Activated CD4-positive, alpha-beta T cell treated with anti-CD3 and anti-CD28 coated beads, Interleukin-2, amount 50 U/mL, for 1 hour (primary cell): ENCODE measurements at places on chromosomes 12 and 14.

GRCh38 chr12:102096855-102097254, 23.1 kb downstream of the NUP37 start:
- no peak for DNase-seq

GRCh38 chr12:69231479-69231878, 7.9 kb upstream of the CPSF6 start:
- DNase-seq = no peak

GRCh38 chr12:8779281-8779680, 43.1 kb upstream of the A2ML1 start:
- DNase-seq = no peak

DNA sequence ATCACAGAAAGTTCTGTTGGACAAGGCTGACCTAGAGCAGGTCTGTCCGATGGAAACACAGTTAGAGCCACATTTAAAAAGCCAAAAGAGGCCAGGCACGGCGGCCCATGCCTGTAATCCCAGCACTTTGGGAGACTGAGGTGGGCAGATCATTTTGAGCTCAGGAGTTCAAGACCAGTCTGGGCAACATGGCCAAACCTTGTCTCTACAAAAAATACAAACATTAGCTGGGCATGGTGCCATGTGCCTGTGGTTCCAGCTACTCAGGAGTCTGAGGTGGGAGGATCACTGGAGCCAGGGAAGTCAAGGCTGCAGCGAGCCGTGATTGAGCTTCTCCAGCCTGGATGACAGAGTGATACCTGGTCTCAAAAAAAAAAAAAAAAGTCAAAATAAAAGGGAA, 14.9 kb downstream of the UBE3B start:
- no peak for DNase-seq

DNA sequence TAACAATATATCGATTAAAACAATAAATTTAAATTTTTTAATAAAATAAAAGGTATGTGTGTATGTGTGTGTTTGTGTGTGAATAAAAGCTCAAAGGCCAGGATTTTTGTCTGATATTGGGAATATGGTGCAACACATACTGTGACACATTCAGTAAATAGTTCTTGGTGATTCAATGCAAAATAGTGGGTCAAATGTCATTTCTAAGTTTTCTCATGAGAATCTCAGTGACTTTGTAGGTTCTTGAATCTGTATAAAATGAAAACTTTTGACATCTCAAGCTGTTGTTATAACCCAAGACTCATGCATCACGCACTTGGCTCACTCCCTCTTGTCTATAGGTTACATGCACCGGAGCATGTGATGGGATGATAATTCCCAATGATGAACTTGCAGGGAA, 16.2 kb upstream of the MED6 start:
- no peak for DNase-seq

GRCh38 chr12:27674989-27675388, 21.3 kb upstream of the REP15 start:
- no peak for DNase-seq

- no peak for DNase-seq
Measured at GRCh38 chr14:24952851-24953666, 96.9 kb downstream of the STXBP6 start.

GRCh38 chr14:28709571-28710305, 56.8 kb upstream of the FOXG1 start:
- no peak for DNase-seq

- DNase-seq = no peak
Measured at GRCh38 chr12:85805654-85806053, 30.6 kb downstream of the RASSF9 start.

GRCh38 chr14:80300351-80300750, 89.0 kb upstream of the DIO2 start:
- DNase-seq = no peak

GRCh38 chr14:42335918-42336317, 729.2 kb downstream of the LRFN5 start:
- DNase-seq = no peak

DNA sequence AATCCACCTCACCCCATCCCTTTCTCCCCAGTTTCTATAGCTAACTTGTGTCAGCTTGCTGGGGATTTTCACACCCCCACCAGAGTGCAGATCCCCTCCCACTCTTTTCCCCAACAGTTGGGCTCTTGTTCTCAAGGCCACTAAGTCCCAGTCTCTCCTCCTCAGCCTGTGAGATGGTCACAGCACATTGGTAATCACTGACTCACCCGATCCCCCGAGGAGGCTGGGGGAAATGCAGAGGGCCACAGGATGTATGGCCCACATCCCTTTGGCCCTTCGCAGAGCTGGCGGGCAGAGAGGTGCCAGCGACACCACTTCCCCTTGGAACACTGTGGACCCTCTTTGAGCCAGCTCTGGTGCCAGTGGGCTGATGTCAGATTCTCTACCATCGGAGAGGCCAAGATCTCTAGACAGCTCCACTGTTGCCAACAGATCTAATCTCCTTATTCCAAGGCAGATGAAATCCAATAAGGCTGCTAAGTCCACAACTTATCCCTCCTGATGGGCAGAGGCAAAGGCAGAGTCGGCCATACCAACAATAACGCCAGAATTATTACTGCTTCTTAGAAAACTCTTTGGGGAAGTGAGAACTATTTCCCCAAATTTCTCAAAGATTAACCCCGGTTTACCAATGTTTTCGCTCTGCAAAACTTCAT, 1.6 kb downstream of the FMNL3 start:
- no peak for DNase-seq

- no peak for DNase-seq
Measured at GRCh38 chr12:106601496-106601895, 18.7 kb downstream of the RFX4 start.

DNA sequence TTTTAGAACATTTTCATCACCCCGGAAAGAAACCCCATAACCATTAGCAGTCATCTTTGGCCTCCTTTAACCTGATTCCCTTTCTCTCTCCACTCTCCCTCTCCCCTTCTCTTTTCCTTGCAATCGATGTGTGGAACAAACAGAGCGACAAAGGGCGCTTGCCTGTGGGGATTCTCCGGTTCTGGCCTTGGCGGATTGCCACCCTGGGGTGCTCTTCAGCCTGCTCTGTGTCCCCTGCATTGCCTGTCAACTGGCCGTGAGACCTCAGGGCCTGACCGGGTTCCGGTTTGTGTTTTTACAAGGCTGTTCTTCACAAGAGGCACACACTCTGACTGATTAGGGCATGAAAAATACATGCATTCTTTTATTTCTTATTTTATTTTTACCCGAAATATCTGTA, 27.8 kb downstream of the LRTM2 start:
- DNase-seq = no peak

DNA sequence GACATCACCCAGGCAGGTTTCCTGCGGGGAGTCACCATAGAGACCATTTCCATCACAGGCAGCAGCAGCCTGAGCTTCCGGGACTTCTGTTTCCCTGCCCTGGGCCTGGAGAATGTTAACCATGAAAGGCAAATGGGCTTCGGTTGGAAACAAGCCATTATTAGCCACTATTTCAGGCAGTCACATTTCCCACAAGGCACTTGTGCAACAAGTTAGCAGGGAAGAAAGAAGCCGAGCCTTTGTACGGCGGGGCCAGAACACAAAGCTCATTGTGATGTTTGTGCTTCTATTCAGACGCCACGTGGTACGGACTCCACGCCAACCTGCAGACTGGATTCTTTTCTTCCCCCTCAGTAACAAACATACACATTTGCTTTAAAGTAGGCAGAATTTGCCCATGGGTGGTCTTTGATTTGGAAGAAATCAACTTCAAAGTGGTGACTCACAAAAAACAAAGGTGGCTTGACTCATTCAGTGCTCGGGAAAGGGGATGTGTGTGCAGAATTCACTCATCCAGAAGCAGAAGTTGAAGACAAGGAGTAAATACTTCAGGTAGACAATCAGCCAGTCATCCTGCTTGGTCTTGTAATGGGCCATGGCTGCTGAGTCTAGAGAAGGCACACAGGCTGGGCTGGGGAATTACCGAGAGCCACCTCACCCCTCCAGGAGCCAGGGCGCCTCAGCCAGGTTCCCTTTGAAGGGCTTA, 154.2 kb upstream of the PRMT8 start:
- no peak for DNase-seq

- no peak for DNase-seq
Measured at GRCh38 chr14:54202288-54202687, 194.5 kb upstream of the CDKN3 start.

- DNase-seq = no peak
Measured at GRCh38 chr12:128133321-128134073, 133.5 kb upstream of the TMEM132C start.

DNA sequence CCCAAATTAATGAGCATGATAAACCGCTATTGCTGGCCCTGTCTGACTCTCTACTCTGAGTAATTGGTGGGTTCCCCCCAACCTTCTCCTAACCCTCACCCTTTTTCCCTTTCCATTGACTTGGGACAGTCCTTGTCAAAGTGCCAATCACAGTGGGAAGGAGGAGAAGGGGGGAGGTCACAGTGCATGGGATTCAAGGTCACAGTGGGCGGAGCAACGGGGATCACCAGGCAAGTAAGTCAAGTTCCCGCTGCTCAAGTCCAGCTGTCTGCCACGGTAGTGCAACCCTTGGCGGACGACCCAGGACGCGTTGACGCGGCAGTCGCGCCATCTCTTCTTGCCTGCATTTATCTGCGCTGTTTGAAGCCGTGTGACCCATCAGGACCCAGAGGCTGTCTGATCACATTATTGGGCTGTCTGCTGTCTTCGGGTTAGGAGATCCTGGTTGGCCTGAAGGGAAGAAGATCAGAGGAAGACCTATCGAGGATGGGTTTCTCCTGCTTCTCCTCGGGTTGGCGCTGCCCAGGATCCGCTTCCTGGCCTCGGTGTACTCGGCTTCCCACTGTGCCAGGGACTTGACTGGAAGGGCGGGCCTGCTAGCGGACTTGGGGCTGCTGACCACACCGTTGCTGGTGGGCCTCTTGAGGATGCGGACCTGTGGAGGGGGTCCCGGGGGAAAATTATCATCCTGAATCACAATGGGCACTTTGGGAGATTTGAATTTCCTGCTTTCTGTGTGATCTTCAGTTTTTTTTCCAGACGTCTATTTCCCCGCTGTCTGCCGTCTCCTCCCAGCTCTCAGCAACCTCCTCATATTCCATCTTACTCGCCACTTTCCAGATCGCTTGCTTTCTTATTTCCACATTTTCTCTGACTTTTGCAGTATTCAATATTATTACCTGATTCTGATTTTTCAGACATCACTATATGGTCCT, 3.1 kb upstream of the MDM2 start:
- DNase-seq = no peak

- DNase-seq = no peak
Measured at GRCh38 chr14:63647696-63648410, 6.2 kb upstream of the WDR89 start.

GRCh38 chr12:49950273-49951251, at the start of gene AQP2:
Gene AQP2, plus strand, starts transcription at chr12:49950737. Its CDS starts 94 bp downstream, at chr12:49950831.
- DNase-seq = no peak

DNA sequence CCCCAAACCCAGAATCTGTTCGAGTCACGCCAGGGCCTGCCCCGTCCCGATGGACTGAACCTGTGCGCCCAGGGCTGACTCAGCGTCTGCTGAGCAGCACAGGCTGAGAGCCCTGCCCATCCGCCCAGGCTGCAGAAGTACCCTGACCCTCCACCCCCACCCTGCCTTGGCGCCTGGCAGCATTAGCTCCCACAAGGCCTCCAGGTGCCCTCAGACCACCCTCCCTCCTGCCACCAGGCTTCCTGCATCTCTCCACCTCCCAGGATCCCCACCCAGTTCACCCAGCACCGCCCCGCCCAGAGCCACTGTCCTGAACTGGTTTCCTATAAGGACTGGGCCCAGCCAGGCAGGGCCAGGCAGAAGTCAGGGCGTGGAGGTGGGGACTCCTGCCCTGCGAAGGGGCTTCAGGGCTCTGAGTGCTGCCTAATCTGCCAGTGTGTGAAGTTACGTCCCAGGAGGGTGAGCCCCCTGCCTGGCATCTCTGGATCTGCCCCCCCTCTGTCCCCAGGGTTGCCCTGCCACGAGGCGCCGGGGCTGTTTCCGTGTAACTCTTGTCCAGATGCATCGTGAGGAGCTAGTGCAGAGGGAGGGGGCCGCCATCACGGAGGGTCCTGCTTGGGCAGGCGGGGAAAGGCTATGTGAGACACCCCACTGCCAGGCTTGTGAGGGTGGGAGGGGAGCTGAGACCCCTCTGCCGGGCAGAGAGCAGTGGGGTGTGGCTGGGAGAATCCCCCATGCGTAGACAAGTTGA, 9.1 kb downstream of the ADSS1 start:
- DNase-seq = no peak

DNA sequence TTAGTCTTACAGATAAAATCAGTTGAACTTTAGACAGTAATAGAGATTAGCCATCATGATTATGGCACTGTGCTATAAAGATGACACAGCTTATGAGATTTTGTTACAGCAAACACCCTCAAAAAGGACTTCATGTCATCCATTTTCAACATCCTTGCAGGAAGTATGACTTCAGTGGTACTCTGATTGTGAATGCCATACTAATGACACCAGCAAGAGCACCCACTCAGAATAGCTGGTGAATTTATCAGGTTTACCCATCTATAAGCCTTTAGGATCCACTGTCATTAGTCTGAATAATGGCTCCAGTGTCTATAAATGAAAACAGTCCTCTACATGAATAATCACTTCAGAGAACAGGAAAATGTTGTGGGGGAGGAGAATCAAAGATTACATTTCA, 615.2 kb downstream of the RPS29 start:
- no peak for DNase-seq

DNA sequence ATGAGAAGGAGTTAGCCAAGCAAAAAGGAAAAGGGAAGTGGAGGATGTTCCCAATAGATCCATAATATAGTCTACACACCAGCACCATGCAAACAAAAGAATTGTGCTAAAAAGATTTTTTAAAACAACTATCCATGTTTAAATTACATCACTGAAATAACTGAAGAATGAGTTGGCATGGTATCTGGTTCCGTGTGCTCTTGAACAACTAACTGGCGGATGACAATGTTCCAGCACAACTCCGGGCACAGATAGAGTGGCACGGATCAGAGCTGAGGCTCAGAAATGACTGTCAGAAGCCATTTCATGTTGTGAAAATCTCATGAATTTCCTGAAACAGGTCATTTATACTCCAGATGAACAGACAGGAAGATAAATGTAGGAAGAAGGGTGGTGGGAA, 153.1 kb downstream of the HMGA2 start:
- no peak for DNase-seq

GRCh38 chr14:81710232-81710845, 176.7 kb upstream of the SEL1L start:
- no peak for DNase-seq

DNA sequence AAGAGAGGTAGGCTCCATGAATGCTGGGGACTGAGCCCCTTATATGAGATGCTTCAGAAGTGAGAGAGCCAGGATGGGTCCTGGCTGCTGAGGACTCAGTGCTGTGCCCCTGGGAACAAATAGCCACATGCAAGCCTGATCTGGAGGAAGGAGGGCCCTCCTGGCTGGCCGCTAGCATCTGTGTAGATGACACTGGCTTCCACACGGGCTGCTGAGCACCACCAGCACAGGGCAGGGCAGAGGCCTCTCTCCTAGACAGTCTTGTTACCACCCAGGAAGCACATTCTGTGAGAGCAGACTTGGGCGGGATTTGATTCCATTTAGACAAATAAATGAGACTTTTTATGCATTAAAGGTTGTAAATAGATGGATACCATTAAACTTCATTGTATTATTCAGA, 48.0 kb downstream of the ZNF664 start:
- DNase-seq = no peak
